Cardiac atrium fibroblast (primary cell): ENCODE measurements at places on chromosomes 12 and 14. TPM values are rescaled to one million over a fixed set of nuclear protein-coding genes. Genes with fewer than 3 reads are reported as not detected.

Gene EML5
- total RNA-seq: not detected in 2 replicates

Gene DNAJC22
- total RNA-seq: 0.72 and 1.5 TPM in 2 replicates

Gene CLEC2A
- not detected in 2 replicates for total RNA-seq

Gene ZDHHC22
- not detected in 2 replicates for total RNA-seq

Gene MARCHF9
- 2.9 and 3.2 TPM in 2 replicates for total RNA-seq

Gene PZP
- not detected in 2 replicates for total RNA-seq

Gene MUCL1
- total RNA-seq: not detected in 2 replicates

Gene WDR20
- total RNA-seq: 14.4 and 18.4 TPM in 2 replicates

Gene DYRK2
- total RNA-seq: 12.6 and 16.7 TPM in 2 replicates

Gene CACNA2D4
- not detected in 2 replicates for total RNA-seq

Gene PLEKHG7
- not detected in 2 replicates for total RNA-seq

Gene RHOJ
- total RNA-seq: 4.2 and 19.3 TPM in 2 replicates

Gene FGF23
- not detected in 2 replicates for total RNA-seq

Gene PRPH
- 1.3 TPM in 1 of 2 replicates, not detected in the other for total RNA-seq

Gene ADAMTS20
- not detected in 2 replicates for total RNA-seq

Gene RNASE3
- total RNA-seq: not detected in 2 replicates

Gene RDH5
- total RNA-seq: 7.2 and 10.0 TPM in 2 replicates

Gene SDSL
- 0.81 and 4.0 TPM in 2 replicates for total RNA-seq

Gene PRICKLE1
- total RNA-seq: 1.3 and 2.2 TPM in 2 replicates

Gene SLCO1A2
- total RNA-seq: not detected in 2 replicates

Gene TMEM30B
- total RNA-seq: 0.18 TPM in 1 of 2 replicates, not detected in the other

Gene MYF6
- total RNA-seq: not detected in 2 replicates

Gene AGAP2
- total RNA-seq: 0.18 and 0.32 TPM in 2 replicates

Gene DEGS2
- total RNA-seq: not detected in 2 replicates

Gene NFE2
- 1.6 TPM in 1 of 2 replicates, not detected in the other for total RNA-seq

Gene SIX6
- not detected in 2 replicates for total RNA-seq

Gene LLPH
- 8.9 and 12.5 TPM in 2 replicates for total RNA-seq

Gene TMEM253
- total RNA-seq: not detected in 2 replicates

Gene OVCH1
- 0.32 and 2.3 TPM in 2 replicates for total RNA-seq
